Stimulated activated CD4-positive, alpha-beta T cell treated with anti-CD3 and anti-CD28 coated beads, Interleukin-15, amount 100 ng/mL, for 1 hour (primary cell): ENCODE measurements at places on chromosomes 4 and X.

- DNase-seq: no peak
These were observed 23.5 kb upstream of the SOWAHD start for GRCh38 chrX:119734897-119735339.

- no peak for DNase-seq
These were observed at the start of gene EPHA5 for GRCh38 chr4:65670331-65671031. Gene EPHA5 (minus strand): TSS chr4:65670489. CDS start chr4:65669742, 747 bp downstream.

GRCh38 chr4:108303488-108304177 is 134.9 kb upstream of the LEF1 start:
- DNase-seq: no peak

DNA sequence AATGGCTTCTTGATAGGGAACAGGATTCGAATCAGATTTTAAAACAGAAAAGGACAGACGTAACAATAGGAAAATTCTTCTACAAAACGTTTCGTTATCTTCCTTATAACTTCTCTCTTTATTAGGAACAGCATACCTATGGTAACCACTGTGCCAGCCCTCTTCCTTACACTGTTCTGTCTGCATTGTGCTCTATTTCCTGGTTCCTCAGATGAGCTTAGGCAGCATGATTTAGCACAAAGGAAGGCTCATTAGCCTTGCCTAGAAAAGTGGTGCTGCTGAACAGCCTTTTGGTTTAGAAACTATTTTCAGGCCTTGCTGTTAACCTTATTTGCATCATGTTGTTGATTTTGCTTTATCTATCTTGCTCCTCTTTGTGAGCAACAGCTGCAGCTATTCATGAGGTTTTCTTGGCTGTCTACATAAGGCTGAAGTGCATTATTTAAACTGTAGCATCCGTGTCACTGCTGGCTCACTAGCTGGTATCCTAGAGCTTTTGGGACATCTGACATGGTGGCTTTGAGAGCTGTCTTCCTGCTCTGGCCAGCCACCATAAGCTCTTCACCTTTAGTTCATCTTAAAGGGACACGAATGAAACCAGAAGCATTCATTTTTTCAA is 69.9 kb upstream of the NRK start:
- DNase-seq: no peak

- no peak for DNase-seq
These were observed 6.0 kb upstream of the VGLL1 start for GRCh38 chrX:136525738-136526606.

DNA sequence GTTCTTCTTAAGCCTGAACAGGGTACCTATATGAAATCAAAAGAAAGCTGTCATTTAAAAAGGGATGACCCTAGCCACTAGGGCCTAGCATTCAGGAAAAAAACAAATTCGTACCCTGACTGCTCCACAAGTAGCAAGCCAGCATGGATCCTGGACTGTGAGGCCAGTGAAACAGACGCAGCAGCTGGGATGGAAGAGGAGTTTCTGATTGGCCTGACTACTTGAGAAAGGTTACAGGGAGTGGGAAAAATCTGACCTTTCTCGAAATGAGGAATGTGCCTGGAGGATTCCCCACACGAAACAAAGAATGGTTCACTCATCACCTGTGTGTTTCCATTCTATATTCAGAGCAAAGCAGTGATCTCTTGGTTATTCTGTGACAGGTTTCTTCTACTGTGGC is 87.6 kb upstream of the JADE1 start:
- no peak for DNase-seq
